ENCODE measurements at places on chromosomes 7 and 10.

- DNase-seq = no peak
Observed at GRCh38 chr7:2708547-2709310, 20.7 kb downstream of the AMZ1 start.

- no peak for DNase-seq
Observed at GRCh38 chr10:33657913-33658312, 323.4 kb upstream of the NRP1 start.

GRCh38 chr7:69992938-69993337 lies 394.7 kb downstream of the AUTS2 start:
- DNase-seq = no peak

- DNase-seq = no peak
Observed at GRCh38 chr7:40840990-40841389, 706.2 kb downstream of the SUGCT start.

DNA sequence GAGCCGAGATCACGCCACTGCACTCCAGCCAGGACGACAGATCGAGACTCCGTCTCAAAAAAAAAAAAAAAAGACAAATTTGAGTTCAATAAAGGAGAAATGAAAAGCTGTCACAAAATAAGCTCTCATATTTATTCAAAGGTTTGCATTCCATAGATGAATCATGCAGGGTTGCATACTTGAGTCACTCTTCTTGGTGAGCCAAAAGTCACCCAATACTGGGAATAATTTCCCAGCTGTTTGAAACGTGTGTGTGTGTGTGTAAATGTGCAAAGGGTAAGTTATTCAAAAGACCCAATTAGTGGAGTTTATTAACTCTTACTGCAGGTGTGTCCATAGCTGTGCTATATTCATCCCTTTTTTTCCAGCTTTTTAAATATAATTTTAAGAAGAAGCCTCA lies 297.7 kb downstream of the CCDC3 start:
- no peak for DNase-seq

- no peak for DNase-seq
Observed at GRCh38 chr10:63889803-63890202, 368.6 kb downstream of the REEP3 start.

- no peak for DNase-seq
Observed at GRCh38 chr10:93468461-93469213, 13.5 kb downstream of the MYOF start.

GRCh38 chr7:124679586-124680225 lies 85.9 kb downstream of the GPR37 start:
- DNase-seq = no peak

All from right cardiac atrium (tissue), 5 donors.